Stimulated activated CD8-positive, alpha-beta memory T cell treated with anti-CD3 and anti-CD28 coated beads, Interleukin-7, amount 100 ng/mL, for 1 hour (primary cell): ENCODE measurements at places on chromosomes 4 and X.

DNA sequence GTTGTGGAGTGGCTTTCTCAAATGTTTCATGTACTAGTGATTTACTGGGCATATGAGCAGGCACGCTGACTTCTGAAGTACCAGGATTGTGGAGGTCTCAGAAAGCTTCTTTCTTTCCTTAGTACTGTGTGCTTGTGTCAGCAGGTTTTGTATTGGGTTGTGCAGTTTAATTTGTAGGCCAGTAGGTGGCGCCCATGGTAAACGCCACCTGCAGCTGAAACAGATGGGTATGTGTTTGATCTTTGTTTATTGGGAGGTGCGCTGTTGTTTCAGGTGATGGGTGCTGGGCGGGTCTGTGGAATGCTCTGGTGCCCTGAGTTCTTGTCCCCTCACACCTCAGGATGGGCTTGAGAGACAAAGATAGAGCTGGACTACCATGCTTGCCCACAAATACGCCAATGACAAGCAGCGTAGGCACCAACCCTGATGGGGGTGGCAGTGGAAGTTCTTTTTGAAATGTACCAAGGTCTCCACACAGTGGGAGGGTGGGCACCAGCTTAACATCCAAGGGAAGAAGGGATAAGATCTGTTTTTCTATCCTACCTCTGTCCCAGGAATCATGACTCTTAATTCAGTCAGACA is 141.5 kb downstream of the RPS6KA6 start:
- no peak for DNase-seq

- no peak for DNase-seq
These were observed 76.9 kb upstream of the SCOC start for GRCh38 chr4:140296335-140297220.

GRCh38 chr4:82524570-82525152 is 37.1 kb downstream of the TMEM150C start:
- DNase-seq, result no peak

DNA sequence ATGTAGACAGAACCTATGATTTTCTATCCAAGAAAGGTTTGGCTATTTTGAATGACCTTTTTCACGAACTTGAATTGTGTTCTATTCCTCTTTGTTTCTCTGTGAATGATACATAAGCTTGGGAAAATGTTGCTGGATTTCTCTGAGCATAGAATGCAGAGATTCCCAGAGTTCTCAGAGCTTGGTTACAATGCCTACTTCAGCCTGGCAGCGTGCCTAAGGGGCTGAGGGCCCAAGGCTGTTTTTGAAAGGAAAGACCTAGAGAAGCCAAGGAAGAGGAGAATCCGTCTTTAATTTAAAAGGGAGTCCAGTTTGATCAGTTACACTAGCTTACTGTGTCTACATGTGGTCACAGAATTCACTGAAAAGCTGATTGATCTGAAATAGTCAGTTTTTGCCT is 55.3 kb upstream of the CXorf51B start:
- DNase-seq, result no peak

GRCh38 chr4:44071959-44072955 is 376.4 kb downstream of the KCTD8 start:
- DNase-seq, result no peak

- no peak for DNase-seq
These were observed 67.9 kb downstream of the FAM47C start for GRCh38 chrX:37075892-37076595.

DNA sequence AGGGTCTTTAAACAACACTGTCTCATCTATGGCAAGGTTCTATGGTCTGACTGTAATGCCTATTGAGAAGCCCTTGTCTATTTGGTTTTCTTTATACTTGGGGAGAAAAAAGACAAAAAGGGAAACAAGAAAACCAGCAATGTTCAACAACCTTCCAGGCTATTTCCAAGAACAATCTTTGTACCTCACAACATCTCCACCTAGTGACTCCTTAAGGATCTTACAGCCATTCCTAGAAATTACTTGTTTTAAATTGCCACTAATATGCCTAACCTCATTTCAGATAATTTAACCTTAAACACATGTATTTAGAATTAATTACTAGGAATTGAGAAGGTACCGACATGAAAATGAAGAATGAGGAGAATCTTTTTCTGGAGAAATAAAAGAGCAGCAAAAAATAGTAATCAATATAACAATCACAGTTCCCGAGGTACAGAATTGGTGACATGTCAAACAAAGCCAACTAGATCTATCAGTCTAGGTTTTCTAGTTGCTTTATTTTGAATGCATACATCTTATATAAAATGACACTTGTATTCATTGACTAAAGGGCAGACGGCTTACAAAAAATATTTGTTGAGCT is 1.6 kb upstream of the RBM46 start:
- no peak for DNase-seq

DNA sequence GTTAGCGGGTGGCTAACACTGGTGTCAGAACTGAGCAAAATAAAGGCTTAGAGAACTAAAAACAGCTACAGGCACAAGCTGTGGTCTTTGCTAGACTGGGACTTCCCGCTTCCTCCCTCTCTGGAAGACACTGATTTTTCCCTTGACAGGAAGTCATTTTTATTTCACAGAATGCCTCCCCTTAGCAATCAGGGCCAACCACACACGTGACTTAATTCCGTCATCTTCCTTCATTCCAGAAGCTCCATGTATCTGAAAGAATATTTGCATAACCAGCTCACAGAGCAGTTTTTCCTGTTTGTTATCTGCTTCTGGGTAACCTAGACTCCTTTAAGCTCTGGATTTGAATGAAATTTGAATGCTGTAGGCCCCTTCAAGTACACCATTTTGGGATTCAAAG is 327.5 kb upstream of the FRG1 start:
- DNase-seq, result no peak

DNA sequence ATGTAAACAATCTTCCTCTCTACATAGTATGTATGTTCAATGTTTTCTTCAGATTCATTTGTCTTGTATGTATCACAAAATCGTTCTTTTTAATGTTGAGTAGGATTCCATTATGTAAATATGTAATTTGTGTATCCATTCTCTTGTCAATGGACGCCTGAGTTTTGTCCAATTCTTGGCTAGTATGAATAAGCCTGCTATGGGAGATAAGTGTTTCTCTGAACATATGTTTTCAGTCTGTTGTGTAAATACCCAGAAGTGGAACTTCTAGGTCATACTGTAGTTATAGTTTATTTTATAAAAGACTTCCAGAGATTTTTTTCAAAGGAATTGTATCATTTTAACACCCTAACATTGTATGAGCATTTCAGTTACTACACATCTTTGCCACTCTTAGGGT is 2.8 kb downstream of the SMIM31 start:
- DNase-seq, result no peak

DNA sequence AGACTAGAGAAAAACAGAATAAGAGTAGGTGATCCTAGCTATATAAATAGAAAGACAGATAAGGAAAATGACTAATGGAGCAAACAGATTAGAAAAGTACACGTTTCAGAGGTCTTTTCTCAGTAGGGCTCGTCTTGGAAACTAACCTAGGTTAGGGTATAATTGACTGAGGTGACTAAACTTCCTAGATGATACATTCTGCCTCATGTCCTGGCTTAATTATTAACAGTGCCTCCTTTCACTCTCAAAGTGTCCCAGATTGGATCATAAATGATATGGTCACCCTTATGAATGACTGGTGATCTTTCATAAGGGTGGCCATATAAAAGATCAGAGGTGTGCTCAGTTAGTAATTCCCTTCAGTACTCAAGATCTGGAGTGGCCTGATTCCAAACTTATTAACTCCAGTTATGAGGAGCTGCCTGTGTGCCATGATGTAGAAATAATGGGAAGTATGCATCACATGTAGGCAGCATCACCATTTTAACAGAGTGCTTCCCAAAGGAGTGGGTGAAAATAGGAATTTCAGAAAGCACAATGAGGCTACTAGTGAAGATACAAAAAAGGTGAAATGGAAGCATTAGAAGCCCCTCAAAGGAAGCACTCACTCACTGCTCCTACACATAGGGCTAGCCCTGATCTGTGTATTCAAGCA is 14.7 kb upstream of the GRIA3 start:
- no peak for DNase-seq

DNA sequence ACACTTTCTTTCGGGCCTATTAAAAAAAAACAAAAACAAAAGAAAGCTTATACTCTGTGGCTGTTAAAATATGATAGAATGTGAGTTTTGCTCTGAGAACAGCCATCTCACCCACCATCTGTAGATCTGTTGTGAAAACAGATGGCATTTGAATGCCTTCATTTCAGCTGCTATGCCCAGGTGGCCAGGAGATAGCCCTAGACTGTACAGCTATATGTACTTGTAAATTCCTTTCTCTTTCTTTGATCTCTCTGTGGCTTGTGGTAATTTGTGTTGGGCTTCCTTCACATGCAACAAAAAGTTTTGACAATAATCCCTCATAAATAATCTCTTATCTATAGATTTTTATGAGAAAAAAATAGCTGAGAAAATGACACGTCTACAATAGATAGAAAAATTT is 38.1 kb downstream of the PNPLA4 start:
- no peak for DNase-seq

DNA sequence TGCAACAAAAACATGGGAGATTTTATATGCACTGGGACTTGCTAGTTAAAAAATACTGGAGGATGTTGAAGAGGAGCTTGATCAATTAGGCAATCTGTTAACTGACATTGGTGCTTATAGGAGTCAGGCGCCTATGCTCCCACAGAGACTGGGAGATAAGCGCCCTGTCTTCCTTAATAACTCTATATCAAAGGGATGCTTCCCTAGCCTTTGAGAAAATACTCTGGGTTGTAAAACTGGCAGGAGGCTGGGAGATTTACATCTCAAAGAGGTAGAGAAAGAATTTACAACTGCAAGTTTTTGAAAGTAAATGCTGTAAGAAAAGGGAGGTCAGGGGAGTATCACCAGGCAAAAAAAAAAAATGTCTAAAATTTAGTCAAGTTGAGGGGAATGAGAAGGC is 325.4 kb downstream of the PCDH10 start:
- DNase-seq, result no peak

- DNase-seq, result no peak
These were observed 16.6 kb upstream of the GASK1B start for GRCh38 chr4:158189422-158189821.

- DNase-seq, result no peak
These were observed 3.2 kb downstream of the SEL1L3 start for GRCh38 chr4:25859429-25860148.

DNA sequence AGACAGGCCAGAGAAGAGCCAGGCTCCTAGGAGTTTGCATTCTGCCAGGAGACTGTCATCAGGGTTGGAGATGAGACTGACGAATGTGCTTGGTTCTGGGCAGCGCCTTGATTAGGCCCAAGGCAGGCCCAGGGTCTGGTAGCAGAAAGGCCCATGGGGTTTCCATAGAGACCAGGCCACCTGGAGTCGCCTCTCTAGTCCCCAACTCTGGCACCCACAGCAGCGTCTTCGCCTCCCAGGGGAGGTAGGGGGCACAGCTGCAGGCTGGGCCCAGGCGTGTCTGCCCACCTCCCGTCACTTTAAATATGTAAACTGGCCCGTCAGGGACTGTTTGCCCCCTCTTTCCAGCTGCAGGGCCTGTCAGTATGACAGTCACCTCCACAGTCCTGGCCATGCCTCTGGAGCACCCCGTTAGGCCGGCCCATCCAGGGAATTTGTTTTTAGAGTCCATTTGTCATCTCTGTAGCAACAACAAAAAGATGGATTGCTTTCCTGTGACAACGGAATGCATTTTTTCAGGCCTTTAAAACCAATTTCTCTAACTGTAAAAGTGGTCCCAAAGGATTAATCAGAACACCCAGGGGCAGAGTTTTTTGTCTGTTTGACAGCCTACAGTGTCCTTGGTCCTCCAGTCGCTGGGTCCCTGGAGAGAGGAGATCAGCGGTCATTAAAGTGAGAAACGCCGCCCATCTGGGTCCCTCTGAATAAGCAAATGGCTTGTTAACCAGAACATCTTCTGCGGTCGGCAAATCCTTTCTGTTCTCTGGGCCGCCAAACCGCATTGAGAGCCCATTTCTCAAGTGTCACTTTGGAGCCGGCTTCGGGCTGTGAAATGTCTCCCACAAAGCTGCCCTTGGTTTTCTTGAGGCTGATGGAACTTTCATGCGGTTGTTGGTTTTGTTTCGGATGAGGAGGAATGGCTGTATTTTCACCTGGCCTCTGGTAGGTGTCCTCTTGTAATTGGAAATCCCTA is 153.0 kb upstream of the PSAPL1 start:
- no peak for DNase-seq

- DNase-seq, result no peak
These were observed 11.4 kb upstream of the ARSJ start for GRCh38 chr4:113990886-113991285.

DNA sequence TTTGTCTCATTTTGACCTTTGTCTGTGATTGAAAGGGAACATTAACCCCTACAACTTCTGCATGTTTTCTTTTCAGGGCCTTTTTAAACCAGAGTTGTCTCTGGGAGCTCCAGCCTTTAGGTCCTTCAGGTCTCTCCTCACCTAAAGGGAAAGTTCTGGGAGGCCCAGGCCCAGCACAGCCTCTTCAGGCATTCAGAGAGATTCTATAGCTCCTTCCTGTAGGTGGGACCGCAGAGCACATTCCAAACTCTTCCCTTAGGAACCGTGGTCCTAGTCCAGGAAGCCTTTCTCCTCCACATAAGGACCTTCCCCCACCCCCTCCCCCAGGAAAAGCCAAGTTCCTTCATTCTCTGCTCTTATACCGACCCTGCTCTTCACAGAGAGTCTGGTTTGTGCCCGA is 14.9 kb downstream of the NKX6-1 start:
- DNase-seq, result no peak

- DNase-seq, result no peak
These were observed 25.0 kb downstream of the NLRP2B start for GRCh38 chrX:57655065-57655464.

GRCh38 chrX:51155157-51155556 is 177.5 kb upstream of the NUDT10 start:
- DNase-seq, result no peak

GRCh38 chr4:7719354-7720174 is 220.1 kb downstream of the AFAP1 start:
- DNase-seq, result peak; percentile 24

- no peak for DNase-seq
These were observed 678.6 kb downstream of the IQCM start for GRCh38 chr4:149136951-149137620.

DNA sequence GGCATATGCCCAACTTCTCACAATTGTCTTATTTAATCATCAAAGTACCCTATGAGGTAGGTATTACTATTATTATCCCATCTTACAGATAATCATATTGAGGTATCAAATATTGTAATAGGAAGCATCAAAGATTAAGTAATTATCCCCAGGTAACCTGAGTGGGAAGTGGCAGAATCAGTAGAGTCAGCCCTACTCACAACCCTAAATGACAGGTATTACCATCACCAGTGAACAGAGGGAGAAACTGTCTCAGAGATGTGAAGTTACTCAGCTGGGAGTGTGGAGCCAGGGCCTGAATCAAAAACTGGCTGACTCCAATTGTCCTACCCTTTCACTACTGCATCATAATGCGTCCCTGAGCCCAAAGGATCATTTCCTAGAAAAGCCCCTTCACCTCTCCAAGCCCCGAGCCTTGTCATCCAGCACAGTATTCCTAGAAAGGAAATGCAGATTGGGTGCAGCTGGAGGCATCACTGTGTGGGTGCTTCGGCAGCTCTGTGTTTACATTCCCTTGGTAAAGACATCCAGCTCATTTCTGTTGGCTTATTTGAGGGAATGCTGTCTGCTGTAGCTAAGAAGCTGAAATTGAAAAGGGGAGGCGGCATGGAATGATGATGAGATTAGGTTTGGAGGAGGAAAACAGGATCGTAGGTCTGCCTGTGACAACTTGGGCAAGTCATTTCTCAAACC is 72.8 kb downstream of the DHX15 start:
- no peak for DNase-seq
